CD4-positive, alpha-beta T cell treated with Interleukin-12 subunit alpha and Interleukin-12 subunit beta, for 1 hour (primary cell): ENCODE measurements at places on chromosomes 2 and 18.

GRCh38 chr2:20196053-20196656 is 28.8 kb downstream of the SDC1 start:
- DNase-seq = no peak

DNA sequence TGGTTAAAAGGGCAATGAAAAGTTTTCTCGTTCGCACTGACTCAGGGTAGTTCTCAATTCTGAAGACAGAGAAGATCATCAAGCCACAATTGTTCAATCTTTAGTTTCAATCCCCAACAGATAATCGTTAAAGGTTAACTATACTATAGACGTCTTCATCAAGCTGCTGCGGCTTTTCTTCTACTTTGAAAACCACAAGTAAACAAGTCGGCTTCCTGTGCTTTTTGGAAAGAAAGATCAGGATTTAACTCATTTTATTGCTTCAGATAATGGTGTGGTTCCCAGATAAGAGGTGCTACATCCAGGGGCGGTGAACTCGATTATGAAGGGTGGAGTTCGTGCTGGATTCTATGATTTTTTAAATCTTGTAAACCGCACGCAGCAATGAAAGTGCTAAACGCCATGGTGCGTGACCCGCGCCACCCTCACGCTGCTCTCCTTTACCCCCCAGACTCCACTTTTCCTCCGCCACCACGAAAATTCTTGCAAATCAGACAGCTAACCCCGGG is 545 bp upstream of the CDCA7 start:
- DNase-seq = no peak

GRCh38 chr2:218860950-218861381 is 1.4 kb downstream of the WNT6 start:
- no peak for DNase-seq

GRCh38 chr18:68148863-68149262 is 566.0 kb downstream of the TMX3 start:
- no peak for DNase-seq

DNA sequence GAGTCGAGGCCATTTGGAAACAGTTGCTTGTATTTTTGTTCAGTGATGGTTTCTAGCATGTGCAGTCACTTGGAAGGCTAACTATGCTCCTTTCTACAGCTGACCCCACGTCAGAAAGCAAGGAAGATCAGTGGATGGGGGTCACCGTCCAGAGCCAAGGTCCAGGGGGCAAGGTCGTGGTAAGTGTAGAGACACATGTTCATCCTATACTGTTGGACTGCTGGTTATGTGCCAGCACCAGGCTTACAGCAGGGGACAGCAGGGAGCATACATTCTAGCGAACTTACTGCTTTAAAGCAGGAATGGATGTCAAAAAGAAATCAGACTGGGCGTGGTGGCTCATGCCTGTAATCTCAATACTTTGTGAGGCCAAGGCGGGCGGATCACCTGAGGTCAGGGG is 40.0 kb downstream of the ITGA6 start:
- DNase-seq = no peak

DNA sequence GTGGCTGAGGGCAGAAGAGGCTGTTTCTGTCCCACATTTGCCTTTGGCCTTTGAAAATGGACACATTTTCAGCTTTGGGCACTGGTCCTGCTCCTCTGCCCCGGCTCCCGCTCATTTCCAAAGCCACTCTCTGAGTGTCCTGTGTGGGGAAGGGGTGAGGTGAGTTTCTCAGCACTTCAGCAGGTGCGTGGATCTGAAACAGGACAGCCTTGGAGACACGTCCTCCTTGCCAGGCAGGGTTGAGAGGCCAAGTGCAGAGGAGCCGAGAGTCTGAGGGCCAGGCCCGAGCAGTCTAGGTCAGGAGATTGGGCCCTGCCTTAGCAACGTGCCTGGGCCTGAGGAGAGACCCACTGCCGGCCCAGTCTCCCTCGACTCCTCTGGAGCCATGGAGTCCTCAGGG is 21.9 kb upstream of the ALPI start:
- no peak for DNase-seq
